Transverse colon (tissue), 4 donors: ENCODE measurements at places on chromosomes 5 and 9. TPM values are rescaled to one million over a fixed set of nuclear protein-coding genes. Genes with fewer than 3 reads are reported as not detected.
A peak's percentile ranks its signal among the peaks of the same experiment; 100 is the strongest.

- peaks cover 3% of the 10 kb centered on the region for H3K4me1 ChIP-seq
- H3K4me3 ChIP-seq, result no peak overlapping the region
- peak; percentile 11 for DNase-seq
- H3K27me3 ChIP-seq, result peaks cover 33% of the 10 kb centered on the region
- H3K36me3 ChIP-seq, result no peaks in the 10 kb centered on the region
Observed at GRCh38 chr5:137292461-137293027, 206.6 kb downstream of the SPOCK1 start.

IGFBPL1 gene
- not detected for total RNA-seq

DNA sequence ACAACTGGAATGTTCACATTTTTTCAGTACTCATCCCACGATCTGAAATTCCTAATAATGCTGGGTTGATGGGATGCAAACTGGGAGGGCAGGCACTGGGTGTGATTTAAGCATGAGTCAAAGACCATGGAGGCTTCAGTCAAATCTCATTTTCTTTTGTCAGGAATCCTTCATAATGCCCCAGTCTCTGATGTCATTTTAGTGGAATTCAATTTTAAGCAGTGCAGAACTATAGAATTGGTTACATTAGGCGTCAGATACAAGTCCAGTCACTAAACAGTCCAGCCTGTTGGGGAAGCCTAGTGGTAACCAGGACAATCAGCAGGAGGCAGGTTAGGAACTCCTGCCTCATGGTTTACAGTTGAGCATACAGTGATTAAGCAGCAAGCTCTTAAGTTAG lies 41.0 kb upstream of the TMEM215 start:
- no peaks in the 10 kb centered on the region for H3K4me1 ChIP-seq
- no peak for DNase-seq
- H3K36me3 ChIP-seq, result no peaks in the 10 kb centered on the region
- no peak overlapping the region for H3K4me3 ChIP-seq
- H3K27me3 ChIP-seq, result no peaks in the 10 kb centered on the region
- H3K27ac ChIP-seq, result no peak overlapping the region

STXBP1 gene
- total RNA-seq, result 13.7 TPM

GRCh38 chr9:137680444-137681358 lies 61.9 kb downstream of the EHMT1 start:
- H3K4me1 ChIP-seq, result peaks cover 3% of the 10 kb centered on the region
- H3K27me3 ChIP-seq, result no peaks in the 10 kb centered on the region
- no peak overlapping the region for H3K4me3 ChIP-seq
- H3K27ac ChIP-seq, result no peak overlapping the region
